ENCODE measurements at places on chromosomes 7 and 10.

- DNase-seq: no peak
Observed at GRCh38 chr10:35459449-35459847, 123.1 kb downstream of the CCNY start.

DNA sequence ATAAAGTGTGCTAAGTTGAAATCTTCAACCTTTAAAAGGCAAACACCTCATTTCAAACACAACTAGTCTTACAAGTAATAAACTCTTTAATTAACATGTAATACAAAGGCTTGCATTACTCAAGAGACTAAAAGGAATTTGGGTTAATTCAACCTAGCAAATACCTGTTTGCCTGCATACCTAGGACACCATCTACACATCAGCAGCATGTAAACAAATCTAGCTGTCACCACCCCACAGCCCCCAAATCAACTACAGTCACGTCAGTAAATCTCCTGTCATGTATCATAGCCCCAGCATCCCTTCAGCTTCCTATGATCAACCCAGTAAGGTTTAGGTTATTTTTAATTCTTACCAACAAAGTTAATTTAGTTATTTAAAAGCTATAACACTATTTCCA, 33.5 kb downstream of the ZNF800 start:
- DNase-seq: no peak

DNA sequence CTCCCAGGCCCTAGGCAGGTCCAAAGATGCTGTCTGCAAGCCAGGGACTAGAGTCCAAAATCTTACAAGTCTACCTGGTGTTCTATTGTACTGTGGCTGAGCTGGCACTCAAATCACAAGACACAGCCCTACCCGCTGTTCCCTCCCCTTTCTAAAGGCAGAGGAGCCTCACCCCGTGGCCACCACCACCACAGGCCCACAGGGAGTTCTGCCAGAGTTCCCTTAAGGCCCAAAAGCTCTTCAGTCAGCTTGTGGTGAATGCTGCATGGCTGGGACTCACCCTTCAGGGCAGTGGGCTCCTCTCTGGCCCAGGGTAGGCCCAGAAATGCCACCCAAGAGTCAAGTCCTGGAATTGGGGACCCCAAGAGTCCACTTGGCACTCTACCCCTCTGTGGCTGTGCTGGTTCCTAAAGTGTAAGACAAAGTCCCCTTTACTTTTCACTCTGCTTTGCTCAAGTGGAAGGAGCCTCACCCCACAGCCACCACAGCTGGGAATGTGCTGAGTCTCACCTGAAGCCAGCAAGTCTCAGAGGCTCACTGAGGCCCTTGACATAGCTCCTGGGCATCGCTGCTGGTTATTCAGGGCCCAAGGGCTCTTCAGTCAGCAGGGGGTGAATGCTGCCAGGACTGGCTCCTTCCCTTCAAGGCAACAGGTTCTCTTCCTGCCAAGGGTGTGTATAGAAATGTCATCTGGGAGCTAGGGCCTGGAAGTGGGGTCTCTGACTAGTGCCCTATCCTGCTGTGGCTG, 48.8 kb upstream of the PSAP start:
- DNase-seq: no peak

DNA sequence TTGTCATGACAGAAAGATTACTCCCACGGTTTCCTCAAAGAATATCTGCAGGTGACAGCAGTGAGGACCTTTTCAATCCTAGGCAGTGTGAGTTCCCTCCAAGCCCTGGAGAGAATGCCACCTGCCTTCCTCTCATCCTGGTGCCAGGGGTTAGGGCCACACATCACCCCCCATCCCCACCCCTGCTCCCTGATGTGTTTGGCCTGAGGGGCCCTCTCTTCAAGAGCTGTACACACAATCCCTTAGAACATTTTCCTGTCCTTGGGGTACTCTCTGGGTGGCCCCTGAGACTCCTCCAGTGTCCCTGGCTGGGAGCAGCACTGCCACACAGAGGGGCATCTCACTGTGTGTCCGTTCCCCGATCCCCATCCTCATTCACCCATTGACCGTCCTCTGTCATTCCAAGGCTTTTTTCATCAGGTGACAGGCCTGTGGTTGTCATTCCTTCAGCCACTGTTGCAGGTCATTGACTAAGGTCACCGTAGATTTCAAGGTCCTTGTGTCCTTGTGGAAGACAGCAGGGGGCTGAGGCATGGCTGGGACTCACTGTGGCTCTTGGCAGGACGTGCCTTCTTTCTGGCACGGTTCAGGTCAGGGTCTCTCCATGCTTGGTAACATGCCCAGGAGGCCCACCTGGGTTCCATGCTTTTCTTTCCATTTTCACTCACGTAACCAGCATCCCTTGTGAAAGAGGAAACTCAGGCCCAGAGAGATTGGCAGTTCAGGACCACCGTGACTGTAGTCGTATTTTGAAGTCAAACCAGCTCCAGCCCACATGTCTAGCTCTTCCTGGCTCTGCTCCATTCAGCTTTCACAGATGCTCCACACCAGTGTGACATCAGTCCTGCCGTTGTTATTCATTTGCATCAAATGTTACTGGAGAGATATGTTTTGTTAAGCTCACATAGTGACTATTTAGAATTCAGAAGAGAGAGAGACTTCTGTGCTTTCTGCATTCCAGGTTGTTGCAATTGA, 26.8 kb upstream of the BTBD16 start:
- DNase-seq: no peak

DNA sequence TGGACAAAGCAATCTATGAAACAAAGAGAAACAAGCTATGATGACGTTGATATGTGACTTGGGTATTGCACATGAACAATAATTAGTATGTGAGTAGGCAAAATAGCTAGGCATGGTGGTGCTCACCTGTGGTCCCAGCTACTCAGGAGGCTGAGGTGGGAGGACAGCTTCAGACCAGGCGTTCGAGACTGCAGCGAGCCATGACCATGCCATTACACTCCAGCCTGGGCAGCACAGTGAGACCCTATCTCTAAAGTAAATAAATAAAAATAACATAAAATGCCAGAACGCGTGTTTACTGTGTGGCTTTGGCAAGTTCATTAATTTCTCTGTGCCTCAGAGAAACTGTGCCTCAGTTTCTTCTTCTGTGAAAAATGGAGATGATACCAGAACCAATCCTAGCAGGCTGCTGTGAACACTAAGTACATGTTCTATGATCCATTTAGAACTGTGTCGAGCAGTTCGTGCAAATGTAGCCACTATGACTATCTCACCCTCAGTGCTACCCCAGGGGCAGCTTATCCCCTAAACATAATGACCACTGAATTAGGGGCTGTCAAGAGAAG, 9.3 kb upstream of the TNS3 start:
- DNase-seq: no peak

GRCh38 chr10:77863446-77863845, 63.1 kb downstream of the DLG5 start:
- no peak for DNase-seq

DNA sequence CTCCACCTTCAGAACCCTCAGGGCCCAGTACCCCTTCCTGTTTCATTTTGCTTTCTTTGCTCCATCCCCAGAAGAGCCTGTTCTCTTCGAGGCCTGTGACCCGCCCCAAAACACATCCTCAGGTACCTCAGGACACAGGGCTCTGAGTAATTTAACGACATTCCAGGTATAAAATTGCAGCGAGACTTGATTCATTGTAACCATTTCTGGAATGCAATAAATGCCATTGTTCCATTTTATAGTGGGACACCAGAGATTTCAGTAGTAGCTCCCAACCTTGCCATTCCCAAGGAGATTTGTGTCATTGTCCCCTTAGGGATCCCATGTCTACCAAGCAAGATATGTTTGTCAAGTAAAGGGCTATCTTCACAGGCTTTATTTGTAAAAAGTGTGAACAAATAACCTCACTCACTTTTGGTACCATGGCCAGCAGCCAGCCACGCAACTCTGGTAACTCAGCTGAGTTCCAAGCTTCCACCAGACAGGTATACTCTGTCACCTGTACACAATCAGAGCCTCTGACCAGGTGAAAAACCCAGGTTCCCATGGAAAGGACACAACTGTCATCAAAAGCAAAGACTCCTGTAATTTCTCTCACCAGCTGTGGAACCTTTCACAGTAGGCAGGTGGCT, 441.3 kb downstream of the PLXNA4 start:
- DNase-seq: no peak

Data from D341Med (cell line).